Osteoblast (primary cell): ENCODE measurements at places on chromosomes 5 and 9.

- no peak for DNase-seq
- no peaks in the 10 kb centered on the region for H3K36me3 ChIP-seq
- H3K4me1 ChIP-seq, result no peaks in the 10 kb centered on the region
- H3K4me3 ChIP-seq, result no peak overlapping the region
- H3K27me3 ChIP-seq, result no peaks in the 10 kb centered on the region
Measured at GRCh38 chr9:14710804-14711203, 11.7 kb downstream of the CER1 start.

DNA sequence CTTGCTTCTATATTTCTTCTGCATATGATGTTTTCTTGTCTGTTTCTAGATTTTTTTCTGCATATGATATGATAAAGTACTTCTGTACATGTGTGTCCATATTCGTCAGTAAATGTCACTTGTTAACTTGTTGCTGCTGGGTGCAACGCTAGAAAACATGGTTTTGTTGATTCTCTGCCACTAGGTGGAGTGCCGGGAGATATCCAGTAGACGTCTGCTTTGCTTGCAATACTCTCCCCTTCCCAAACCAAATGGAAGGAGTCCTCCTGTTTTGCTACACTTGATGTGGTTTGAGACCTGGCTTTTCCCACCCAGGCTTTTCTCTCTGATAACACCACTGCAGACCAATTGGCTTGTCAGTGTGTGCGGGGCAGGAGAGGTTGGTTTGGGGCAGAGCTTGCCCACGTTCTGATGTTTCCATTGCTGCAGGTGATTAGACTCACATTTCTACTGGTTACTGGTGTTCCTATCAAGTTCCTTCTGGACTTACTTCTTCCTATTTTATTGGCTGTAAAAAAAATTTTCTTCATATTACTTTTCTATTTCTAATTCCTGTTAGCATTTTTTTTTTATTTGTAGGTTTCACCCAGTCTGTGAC lies 900.0 kb upstream of the CDH10 start:
- DNase-seq, result no peak
- no peaks in the 10 kb centered on the region for H3K36me3 ChIP-seq
- no peaks in the 10 kb centered on the region for H3K4me1 ChIP-seq
- no peaks in the 10 kb centered on the region for H3K27me3 ChIP-seq
- H3K4me3 ChIP-seq, result no peak overlapping the region
- H3K27ac ChIP-seq, result no peak overlapping the region

- H3K27me3 ChIP-seq, result peaks cover 6% of the 10 kb centered on the region
- H3K4me3 ChIP-seq, result no peak overlapping the region
- peak overlapping the region; percentile 1 for H3K27ac ChIP-seq
- H3K4me1 ChIP-seq, result no peaks in the 10 kb centered on the region
Measured at GRCh38 chr5:149434162-149435014, 55.3 kb upstream of the IL17B start.

- H3K36me3 ChIP-seq, result no peaks in the 10 kb centered on the region
- DNase-seq, result peak; percentile 19
- H3K4me1 ChIP-seq, result no peaks in the 10 kb centered on the region
- H3K27me3 ChIP-seq, result no peaks in the 10 kb centered on the region
- H3K27ac ChIP-seq, result no peak overlapping the region
Measured at GRCh38 chr5:140883927-140884697, 2.2 kb downstream of the PCDHA13 start.

DNA sequence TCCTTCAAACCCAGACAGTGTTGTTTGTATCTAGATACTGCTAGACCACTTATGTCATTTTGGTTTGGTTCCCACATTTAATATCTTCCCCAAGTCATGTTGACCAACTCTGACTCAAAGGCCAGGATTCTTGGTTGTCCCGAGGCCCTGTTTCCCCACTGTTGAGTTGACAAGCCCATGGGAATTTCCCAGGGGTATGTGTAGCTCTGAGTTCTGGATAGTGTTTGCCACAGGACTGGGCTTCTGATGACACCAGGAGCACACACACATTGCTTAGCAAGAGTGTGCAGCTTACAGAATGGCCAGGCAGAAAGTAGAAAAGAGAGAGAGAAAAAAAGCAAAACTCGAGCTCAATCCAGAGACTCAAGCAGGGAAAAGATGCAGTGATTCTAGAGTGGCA lies 214.4 kb downstream of the NXNL2 start:
- no peak overlapping the region for H3K4me3 ChIP-seq
- H3K4me1 ChIP-seq, result peaks cover 39% of the 10 kb centered on the region
- H3K27me3 ChIP-seq, result no peaks in the 10 kb centered on the region
- no peak for DNase-seq
- peak overlapping the region; percentile 77 for H3K27ac ChIP-seq
- no peaks in the 10 kb centered on the region for H3K36me3 ChIP-seq

GRCh38 chr9:98171176-98171925 lies 21.1 kb downstream of the CORO2A start:
- no peaks in the 10 kb centered on the region for H3K4me1 ChIP-seq
- H3K4me3 ChIP-seq, result no peak overlapping the region
- peak; percentile 60 for DNase-seq
- H3K27me3 ChIP-seq, result peaks cover 16% of the 10 kb centered on the region
- no peaks in the 10 kb centered on the region for H3K36me3 ChIP-seq

- no peak overlapping the region for H3K4me3 ChIP-seq
- no peak overlapping the region for H3K27ac ChIP-seq
- H3K36me3 ChIP-seq, result no peaks in the 10 kb centered on the region
- DNase-seq, result no peak
- H3K4me1 ChIP-seq, result peaks cover 7% of the 10 kb centered on the region
Measured at GRCh38 chr9:89447416-89447815, 50.5 kb downstream of the SEMA4D start.

GRCh38 chr5:10825897-10826644 lies 65.0 kb upstream of the DAP start:
- DNase-seq, result no peak
- H3K36me3 ChIP-seq, result no peaks in the 10 kb centered on the region
- peaks cover 12% of the 10 kb centered on the region for H3K4me1 ChIP-seq
- no peak overlapping the region for H3K27ac ChIP-seq
- no peaks in the 10 kb centered on the region for H3K27me3 ChIP-seq

DNA sequence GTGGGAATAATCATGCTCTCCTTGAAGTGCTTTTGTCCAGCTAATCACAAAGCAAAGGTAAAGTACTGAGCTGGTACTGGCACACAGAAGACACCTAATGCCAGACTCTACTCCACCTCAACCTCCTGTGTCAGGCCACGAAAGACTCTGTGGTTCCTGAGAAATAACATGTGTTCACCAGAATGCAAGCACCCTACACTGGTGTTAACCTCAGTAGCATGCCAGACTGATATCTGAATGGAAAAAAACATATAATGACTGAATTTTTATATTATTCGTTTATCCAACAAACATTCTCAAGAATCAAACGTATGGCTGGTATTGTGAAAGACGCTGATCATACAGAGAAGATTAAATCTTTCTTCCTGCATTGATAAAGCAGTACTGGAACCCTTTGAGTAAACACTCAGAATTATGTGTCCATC lies 97.1 kb upstream of the IFNE start:
- no peaks in the 10 kb centered on the region for H3K27me3 ChIP-seq
- H3K4me3 ChIP-seq, result peak overlapping the region; percentile 54
- DNase-seq, result no peak

GRCh38 chr5:151742870-151743294 lies 15.5 kb downstream of the ATOX1 start:
- H3K27ac ChIP-seq, result peak overlapping the region; percentile 98
- H3K36me3 ChIP-seq, result peaks cover 17% of the 10 kb centered on the region
- H3K27me3 ChIP-seq, result no peaks in the 10 kb centered on the region
- peak; percentile 4 for DNase-seq
- peaks cover 73% of the 10 kb centered on the region for H3K4me1 ChIP-seq
- no peak overlapping the region for H3K4me3 ChIP-seq

DNA sequence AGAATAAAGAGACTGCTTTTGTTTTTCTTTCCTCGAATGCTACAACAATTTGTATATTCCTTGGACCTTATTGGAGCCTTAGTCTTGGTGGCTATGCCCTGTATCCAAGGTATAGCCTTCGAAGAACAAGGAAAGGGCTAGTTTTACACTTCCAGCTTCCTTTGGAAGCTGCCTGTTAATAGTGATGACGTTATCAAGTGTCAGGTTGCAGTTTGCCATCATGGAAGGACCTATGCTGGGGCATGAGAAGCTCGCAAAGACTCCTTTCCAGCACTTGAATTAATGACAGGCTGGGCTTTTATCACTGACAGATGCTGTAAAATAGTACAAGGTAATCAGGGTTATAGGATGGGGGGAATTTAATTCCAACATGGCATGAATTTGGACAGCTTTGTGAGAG lies 157.9 kb downstream of the KDM4C start:
- no peak overlapping the region for H3K27ac ChIP-seq
- H3K27me3 ChIP-seq, result no peaks in the 10 kb centered on the region
- no peaks in the 10 kb centered on the region for H3K4me1 ChIP-seq
- no peak for DNase-seq

- no peak for DNase-seq
- no peak overlapping the region for H3K4me3 ChIP-seq
- H3K4me1 ChIP-seq, result no peaks in the 10 kb centered on the region
- H3K36me3 ChIP-seq, result no peaks in the 10 kb centered on the region
- no peak overlapping the region for H3K27ac ChIP-seq
- H3K27me3 ChIP-seq, result no peaks in the 10 kb centered on the region
Measured at GRCh38 chr5:57932761-57933160, 450.1 kb upstream of the ACTBL2 start.

DNA sequence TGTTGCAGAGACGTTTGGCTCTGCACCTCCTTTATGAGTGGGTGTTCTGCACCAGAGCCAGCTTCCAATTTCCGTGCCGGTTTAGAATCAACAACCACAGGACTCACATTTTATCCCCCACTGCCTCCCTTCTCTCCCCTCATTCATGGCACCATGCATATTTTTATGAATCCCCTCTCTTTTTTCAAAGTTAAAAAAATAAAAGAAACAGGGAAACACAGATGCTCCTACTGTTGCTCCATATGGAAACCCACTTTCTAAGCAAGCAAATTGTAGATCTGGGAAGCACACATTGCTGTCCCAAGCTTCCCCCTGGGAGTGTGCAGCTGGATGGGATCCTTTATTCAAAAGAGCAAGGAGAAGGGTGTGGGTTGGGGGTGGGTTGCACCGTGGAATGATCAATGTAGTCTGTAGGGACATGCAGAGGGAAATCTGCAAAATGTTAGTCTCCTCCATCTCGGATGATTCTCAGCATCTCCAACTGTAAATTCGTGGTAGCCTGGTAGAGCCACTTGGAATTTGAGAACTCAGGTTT lies 410.0 kb upstream of the ADAMTSL1 start:
- DNase-seq, result no peak
- H3K4me3 ChIP-seq, result no peak overlapping the region
- H3K36me3 ChIP-seq, result no peaks in the 10 kb centered on the region
- no peaks in the 10 kb centered on the region for H3K27me3 ChIP-seq
- no peak overlapping the region for H3K27ac ChIP-seq
- no peaks in the 10 kb centered on the region for H3K4me1 ChIP-seq

- H3K4me1 ChIP-seq, result no peaks in the 10 kb centered on the region
- no peaks in the 10 kb centered on the region for H3K36me3 ChIP-seq
- H3K27me3 ChIP-seq, result no peaks in the 10 kb centered on the region
Measured at GRCh38 chr5:119860463-119860862, 231.1 kb downstream of the FAM170A start.

GRCh38 chr5:32098291-32098690 lies 75.8 kb downstream of the GOLPH3 start:
- H3K4me1 ChIP-seq, result no peaks in the 10 kb centered on the region
- no peak overlapping the region for H3K27ac ChIP-seq
- peak; percentile 4 for DNase-seq
- H3K36me3 ChIP-seq, result peaks cover 46% of the 10 kb centered on the region
- H3K27me3 ChIP-seq, result no peaks in the 10 kb centered on the region

DNA sequence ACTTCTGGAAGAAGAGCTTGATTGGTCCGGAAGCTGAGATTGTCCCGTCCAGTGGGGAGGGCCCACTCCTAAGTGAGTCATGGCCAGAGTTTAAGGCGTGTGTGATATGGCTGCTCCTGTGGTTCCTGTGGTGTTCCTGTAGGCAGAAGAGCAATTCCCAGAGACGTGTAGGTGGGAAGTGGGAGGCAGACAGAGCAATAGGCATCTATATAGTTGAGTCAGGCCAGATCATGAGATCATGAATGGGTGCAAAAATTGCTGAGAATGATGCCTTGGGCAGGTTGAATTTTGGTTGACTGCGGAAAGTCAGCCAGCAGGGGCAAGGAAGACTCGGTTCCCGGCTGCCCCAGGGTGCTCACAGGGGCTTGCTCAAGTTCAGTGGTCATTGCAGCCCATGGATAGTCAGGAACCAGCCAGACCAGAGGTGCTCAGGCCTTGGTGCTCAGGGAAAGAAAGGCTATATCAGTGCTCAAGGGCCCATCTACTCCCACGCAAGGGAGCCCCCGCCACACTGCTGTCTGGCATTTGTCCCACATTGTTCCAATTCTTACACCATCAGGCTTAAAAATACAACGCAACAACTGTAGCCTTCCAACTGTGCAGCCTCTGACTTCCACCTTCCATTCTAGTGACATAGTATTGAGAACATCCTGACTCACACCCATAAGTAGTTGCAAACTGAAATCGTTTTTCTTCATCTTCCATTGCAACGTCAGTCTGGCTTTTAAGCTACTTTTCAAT lies 21.0 kb upstream of the GSN start:
- no peaks in the 10 kb centered on the region for H3K36me3 ChIP-seq
- peak overlapping the region; percentile 85 for H3K27ac ChIP-seq
- no peaks in the 10 kb centered on the region for H3K27me3 ChIP-seq
- DNase-seq, result peak; percentile 76
- no peak overlapping the region for H3K4me3 ChIP-seq

GRCh38 chr5:15487228-15487627 lies 12.8 kb upstream of the FBXL7 start:
- peaks cover 32% of the 10 kb centered on the region for H3K27me3 ChIP-seq
- no peak overlapping the region for H3K27ac ChIP-seq
- no peak overlapping the region for H3K4me3 ChIP-seq
- DNase-seq, result no peak
- no peaks in the 10 kb centered on the region for H3K4me1 ChIP-seq

GRCh38 chr9:110975969-110976368 lies 62.3 kb downstream of the LPAR1 start:
- H3K4me1 ChIP-seq, result peaks cover 36% of the 10 kb centered on the region
- H3K27ac ChIP-seq, result no peak overlapping the region
- no peak overlapping the region for H3K4me3 ChIP-seq

DNA sequence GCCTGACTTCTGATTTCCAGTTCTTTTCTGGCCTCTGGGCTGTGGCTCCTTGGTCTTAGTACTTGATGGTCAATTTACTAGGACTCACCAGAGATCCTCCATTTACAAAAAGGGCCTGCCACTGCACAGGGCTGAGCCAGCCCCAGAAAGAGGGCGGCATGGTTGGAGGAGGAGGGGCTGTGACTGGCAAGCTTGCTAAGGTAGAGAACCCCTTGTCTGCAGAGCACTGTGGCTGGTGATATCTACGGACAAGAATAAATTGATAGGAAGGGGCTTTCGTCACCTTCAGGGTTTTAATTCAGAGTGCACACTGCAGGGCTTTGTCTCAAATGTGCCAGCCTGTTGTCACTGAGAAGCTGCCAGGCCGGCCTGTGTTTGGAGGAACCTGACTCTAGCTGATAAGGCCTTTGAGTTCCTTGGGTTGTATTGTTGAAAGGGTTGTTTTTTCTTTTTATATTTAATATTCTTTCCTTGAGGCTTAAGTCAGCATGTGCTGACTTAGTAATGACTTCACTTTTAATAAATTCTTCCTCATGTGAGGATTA lies 15.1 kb downstream of the SLC22A5 start:
- H3K36me3 ChIP-seq, result no peaks in the 10 kb centered on the region
- H3K27me3 ChIP-seq, result no peaks in the 10 kb centered on the region
- peaks cover 37% of the 10 kb centered on the region for H3K4me1 ChIP-seq
- DNase-seq, result no peak
- no peak overlapping the region for H3K27ac ChIP-seq
